ENCODE measurements at places on chromosomes 4 and X.

DNA sequence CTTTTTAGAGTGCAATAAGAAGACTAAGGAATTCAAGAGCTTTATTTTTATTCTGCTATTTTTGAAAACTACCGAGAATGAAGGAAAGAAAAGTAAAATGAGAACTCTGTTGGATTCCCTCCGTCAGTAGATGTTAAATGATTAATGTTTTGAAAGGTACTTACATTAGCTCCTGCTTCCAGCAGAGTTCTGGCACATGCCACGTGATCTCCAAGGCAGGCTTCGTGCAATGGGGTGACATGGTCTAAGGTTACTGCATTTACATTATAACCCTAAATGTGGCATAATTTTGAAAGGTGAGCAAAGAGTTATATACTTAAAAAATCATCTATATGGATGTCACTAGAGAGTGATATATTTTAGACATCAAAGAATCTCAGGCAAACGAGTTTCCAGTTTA lies 26.8 kb upstream of the SPATA4 start:
- no peak for DNase-seq

DNA sequence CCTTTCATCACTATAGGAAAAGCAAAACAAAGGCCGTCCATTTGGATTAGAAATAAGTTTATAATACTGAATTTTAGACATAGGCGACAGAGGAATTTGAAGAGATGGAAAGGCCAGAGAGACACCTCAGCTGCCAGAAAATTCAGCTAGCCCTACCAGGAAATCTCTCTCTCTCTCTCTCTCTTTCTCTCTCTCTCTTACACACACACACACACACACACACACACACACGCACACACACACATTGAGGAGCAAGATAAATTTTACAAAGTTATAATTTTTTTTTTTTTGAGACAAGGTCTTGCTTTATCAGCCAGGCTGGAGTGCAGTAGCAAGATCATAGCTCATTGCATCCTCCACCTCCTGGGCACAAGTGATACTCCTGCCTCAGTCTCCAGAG lies 1.4 kb downstream of the XK start:
- no peak for DNase-seq

- no peak for DNase-seq
These were observed 105.2 kb downstream of the RBM47 start for GRCh38 chr4:40524366-40525041.

DNA sequence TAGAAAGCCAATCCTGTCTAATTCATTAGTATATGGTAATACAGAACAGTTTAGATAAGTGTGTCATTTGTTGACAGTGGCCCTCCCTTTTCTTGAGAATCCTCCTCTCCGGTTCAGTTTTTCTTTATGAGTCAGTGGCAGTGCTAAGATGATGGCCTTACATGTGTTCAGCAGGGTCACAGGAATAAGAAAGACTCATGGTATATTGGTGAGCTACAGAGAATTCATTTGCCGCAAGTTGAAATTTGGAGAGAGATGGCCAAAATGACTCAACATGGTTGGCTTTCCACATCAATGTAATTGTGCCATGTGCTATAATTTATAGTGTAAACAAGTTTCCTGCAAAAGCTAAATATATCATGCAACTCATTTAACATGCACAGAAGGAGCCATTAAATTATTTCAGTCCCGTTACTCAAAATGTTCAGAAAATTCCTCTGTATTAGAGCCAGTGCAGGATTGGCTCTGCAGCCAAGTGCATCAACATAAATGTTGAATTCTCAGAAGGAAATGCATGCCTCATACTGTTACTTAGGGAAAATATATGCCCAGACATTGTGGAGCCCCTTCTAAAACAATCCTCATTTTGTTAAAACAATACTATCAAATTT lies 374.3 kb downstream of the AFF2 start:
- no peak for DNase-seq

- DNase-seq = no peak
These were observed 156.7 kb upstream of the FAM241A start for GRCh38 chr4:111988514-111988913.

GRCh38 chrX:56995271-56995994 lies at the start of gene SPIN3:
Gene SPIN3, minus strand, starts transcription at chrX:56995541. Its CDS starts 594 bp downstream, at chrX:56994947.
- peak; percentile 65 for DNase-seq

DNA sequence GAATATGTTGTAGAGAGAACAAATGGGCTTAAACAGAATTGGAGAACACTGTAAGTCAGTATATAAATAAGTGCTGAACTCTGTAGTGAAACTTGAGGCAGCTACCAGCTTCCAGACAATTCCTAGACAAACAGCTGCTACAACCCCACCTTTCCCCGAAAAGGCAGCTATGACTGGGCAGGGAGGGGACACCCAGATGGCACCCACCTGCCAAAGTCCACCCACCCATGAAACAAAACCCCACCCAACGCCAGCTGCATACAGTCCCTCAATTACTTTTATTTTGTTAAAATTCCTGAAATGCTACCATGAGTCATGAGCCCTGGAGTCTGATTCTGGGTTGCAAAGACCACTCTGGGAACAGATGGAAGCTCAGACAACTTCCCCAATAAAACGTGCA lies 24.4 kb downstream of the RELL1 start:
- DNase-seq = no peak

DNA sequence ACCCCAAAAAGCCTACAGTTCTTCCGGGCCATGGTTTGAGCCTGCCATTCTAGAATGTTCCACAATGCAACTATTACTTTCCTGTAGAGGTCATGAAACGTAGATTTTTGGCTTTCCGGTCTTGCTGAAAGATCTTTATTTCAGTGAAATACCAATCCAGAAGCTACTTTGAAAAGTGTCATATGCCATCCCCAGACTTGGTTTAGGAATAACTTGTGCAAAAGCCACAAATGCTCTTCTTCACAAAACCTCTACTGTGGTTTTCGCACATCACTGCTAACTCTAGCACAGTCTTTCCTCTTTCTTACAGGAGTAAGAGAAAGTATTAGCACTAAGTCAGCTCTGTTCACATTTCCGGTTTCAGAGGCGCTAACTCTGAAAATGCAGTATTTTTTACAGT lies 12.7 kb upstream of the CD40LG start:
- no peak for DNase-seq

DNA sequence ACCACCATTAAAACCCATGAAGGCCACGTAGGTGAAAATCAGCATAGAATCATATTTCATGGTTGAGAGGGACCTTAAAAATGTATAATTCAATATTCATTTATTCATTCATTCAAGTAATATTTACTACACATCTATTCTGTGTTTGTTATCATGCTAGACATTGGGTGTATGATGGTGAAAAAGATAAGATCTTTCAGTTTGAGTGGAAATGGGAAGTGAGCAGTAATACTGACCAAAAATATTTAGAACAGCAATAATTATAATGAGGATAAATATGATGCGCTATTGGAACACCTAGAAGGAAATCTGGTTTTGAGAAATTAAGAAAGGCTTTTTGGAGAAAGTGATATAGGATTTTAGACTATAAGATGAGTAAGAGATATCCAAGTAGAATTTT lies 28.0 kb downstream of the DKK2 start:
- DNase-seq = no peak

- DNase-seq = no peak
These were observed 73.3 kb downstream of the LIMCH1 start for GRCh38 chr4:41611124-41611838.

DNA sequence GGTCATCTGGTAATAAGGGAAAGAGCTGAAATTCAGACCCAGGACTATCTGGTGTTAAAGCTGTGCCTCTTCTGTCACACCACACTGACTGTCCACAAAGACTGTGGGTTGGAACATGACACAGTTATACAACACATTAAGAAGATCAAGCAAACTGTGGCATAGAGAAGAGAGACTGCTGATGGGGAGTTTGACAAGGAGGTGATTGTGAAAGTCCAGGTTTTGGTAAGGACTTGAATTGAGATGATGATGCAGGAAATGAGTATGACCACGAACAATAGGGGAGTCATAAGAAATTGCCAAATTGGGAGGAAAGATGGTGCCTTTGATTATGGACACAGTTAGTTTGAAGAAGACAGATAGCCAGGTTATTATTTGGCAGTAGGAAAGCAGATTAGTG lies 163.4 kb downstream of the PDGFRA start:
- DNase-seq = no peak

- DNase-seq = no peak
These were observed 86.1 kb downstream of the CPE start for GRCh38 chr4:165464813-165465381.
